ENCODE measurements at places on chromosomes 4 and X. TPM values are rescaled to one million over a fixed set of nuclear protein-coding genes. Genes with fewer than 3 reads are reported as not detected.

GRCh38 chrX:6460893-6461490 is 73.9 kb downstream of the VCX3A start:
- DNase-seq: no peak

DNA sequence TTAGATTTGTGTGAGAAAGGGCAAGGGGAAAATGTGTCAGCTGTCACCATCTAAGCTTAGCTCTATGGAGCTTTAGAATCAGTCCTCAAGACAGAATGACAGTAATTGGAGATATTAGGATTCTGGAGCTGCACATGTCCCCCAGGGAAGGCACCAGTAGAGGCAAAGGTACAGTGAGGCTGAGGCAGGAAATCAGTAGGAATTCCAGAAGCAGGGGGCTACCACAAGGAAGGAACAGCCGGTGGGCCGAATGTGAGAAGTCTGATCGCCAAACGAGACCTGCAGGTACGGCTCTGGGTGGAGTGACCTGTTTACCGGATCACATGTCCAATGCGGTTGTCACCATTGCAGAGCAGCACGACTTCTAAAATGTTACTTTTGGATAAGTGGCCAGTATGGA is 52.6 kb downstream of the RNF150 start:
- DNase-seq: no peak

DNA sequence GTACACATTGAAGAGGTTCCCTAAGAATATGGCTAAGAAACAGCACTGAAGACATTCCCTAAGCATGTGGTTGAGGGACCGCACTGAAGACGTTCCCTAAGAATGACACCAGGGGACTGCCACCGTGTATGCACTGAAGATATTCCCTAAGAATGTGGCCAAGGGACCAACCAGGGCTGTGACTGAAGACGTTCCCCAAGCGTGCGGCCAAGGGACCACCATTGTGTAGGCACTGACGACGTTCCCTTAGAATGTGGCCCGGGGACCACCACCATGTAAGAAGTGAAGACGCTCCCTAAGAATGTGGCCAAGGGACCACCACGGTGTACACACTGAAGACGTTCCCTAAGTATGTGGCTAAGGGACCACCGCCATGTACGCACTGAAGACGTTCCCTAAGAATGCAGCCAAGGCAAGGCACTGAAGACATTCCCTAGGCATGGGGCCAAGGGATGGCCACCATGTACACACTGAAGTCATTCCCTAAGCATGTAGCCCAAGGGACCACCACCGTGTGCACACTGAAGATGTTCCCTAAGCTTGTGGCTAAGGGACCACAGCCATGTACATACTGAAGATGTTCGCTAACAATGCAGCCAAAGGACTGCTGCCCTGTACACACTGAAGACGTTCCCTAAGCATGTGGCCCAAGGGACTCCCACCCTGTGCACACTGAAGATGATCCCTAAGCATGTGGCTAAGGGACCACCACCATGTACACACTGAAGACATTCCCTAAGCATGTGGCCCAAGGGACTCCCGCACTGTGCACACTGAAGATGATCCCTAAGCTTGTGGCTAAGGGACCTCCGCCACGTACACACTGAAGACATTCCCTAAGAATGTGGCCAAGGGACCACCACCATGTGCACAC is 22.0 kb downstream of the DHRSX start:
- DNase-seq: no peak

DNA sequence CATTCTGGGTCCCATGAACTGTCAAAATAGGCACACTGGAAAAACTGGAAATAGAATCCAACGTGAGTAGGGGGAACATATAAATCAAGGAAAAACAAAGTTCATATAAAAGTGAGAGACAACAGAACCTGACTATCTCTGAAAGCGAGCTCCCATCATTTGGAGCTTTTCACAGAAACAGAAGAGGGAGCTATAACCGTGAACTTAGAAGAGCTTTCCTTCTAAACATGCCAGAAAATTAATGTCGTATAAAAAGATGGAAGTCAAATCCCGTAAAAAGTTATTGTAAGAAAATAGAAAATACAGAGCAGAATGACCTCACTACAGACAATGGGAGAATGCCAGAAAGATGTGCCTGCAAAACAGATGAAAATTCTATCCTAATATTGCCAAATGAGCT is 23.9 kb upstream of the HSD17B10 start:
- no peak for DNase-seq

GRCh38 chrX:48904626-48905025 is 6.8 kb downstream of the SLC35A2 start:
- DNase-seq: no peak

GRCh38 chr4:41475402-41475801 is 62.6 kb upstream of the LIMCH1 start:
- peak; percentile 52 for DNase-seq

DNA sequence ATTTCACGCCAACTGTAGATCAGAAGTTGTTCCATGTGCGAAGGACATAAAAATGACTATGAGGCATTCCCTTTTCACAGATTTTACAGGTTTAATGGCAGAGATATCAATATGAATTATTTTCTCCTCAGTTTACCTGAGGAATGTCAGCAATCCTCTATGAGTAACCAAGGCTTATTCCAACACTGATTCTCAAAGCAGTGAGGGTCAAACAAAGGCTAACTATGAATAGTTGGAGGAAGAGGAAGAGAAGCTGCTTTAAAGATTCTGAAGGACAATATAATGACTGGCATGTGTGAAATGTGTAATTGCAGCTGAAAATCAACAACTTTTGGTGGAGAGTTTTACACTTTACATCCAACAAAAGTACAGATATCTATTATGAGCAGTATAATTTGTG is 29.1 kb downstream of the NAF1 start:
- DNase-seq: no peak

DNA sequence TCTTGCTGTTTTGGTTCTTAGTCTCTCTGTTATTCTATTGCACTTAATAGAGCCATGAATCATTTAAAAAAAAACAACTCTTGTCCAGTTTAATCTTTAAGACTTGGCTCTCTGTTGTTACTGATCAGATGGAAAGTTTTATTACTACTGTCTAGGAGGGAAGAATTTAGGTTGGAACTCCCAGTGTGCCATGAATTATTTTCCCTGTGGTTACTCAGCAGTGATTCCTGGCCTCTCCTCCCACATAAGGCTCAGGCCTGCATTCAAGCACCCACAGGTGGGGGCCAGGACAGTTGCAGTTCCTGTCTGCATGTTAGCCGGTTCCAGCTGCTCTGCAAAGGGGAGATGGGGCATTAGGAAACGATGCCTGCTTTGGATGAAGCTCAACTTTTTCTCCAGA is 29.8 kb upstream of the ESX1 start:
- DNase-seq: peak; percentile 39

- DNase-seq: no peak
Measured at GRCh38 chr4:48687313-48688051, 92.6 kb downstream of the FRYL start.

- no peak for DNase-seq
Measured at GRCh38 chr4:1784395-1784788, 8.7 kb upstream of the FGFR3 start.

- DNase-seq: no peak
Measured at GRCh38 chrX:17237146-17237545, 137.9 kb upstream of the NHS start.

- no peak for DNase-seq
Measured at GRCh38 chrX:27968878-27969277, 12.4 kb downstream of the DCAF8L1 start.

GRCh38 chr4:54658252-54659093 is 716 bp downstream of the KIT start:
- DNase-seq: no peak

DNA sequence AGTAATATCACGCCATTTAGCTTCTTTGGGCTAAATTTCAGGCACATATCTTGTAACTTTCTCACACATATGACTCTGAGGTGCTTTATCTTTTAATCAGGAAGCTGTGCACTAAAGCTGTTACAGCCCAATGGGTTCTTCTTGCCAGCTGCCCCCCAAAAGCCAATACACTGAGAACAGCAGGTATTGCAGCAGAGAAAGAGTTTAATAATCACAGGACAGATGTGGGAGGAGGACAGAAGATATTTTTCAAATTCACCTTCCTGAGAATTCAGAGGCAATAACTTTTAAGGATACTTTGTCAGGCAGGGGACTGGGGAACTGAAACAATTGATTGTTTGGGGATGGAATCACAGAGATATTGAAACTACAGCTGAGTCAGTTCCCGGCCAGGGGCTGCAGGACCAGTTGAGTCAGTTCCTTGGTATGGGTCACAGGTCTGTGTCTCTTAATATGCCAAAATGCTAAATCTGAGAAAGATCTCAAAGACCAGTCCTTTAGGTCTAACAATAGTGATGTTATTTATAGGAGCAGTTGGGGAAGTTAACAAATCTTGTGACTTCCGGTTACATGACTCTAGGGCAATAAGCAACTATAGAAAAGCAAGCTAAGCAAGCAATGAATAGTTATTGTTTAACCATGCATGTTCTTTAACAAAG is 28.1 kb downstream of the DDIT4L start:
- DNase-seq: no peak

- DNase-seq: no peak
Measured at GRCh38 chr4:42636645-42636949, 20.3 kb downstream of the ATP8A1 start.

DNA sequence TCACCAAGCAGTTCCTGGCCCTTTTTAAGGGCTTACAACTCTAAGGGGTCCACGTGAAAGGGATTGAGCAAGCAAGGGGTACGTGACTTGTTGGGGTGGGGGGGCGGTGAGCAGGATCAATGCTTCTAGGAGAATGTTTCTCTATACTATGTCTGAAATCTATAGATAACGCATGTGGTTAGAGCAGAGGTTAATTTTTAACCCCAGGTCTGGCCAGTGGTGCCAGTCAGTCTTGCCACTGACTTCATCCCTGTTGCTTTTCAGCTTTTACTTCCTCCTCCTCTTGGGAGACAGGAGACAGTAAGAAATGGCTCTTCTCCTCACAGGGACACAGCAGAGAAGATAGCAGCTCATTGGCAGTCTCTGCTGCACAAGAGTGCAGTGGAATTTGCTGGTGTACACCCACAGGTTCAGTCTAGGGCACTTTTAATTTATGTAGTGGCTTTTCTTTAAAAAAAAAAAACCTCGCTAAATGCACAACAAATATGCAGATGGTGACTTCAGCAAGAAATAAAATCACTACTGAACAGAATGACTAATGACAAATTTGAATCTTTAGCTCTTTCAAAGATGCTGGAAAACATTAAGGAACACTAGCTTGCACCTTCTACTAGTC is 190.5 kb downstream of the CCNG2 start:
- no peak for DNase-seq

GRCh38 chrX:118566359-118566758 is 70.7 kb downstream of the DOCK11 start:
- DNase-seq: no peak

- DNase-seq: no peak
Measured at GRCh38 chr4:6594826-6595355, 19.9 kb downstream of the MAN2B2 start.

DNA sequence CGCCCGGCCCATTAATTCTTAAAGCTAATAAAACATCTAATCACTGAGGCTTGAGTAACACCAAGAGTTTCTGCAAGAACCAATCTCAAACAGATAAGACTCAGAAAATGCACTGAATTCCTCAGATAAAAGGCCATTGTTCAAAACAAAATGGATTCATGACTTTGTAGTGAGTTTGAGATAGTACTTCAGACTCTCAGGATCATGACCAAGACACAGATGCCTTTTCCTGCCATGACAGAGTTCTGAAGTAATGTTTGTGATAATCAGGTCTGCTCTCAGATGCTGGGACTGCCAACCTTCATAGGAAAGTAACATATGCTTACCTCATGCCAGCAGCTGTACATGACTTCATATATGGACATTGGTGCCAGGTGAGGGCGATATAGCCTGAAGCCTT is 54.6 kb downstream of the NIPAL1 start:
- DNase-seq: no peak

The NDP gene
- 0.06 TPM for total RNA-seq

The SMR3B gene
- not detected for total RNA-seq

DNA sequence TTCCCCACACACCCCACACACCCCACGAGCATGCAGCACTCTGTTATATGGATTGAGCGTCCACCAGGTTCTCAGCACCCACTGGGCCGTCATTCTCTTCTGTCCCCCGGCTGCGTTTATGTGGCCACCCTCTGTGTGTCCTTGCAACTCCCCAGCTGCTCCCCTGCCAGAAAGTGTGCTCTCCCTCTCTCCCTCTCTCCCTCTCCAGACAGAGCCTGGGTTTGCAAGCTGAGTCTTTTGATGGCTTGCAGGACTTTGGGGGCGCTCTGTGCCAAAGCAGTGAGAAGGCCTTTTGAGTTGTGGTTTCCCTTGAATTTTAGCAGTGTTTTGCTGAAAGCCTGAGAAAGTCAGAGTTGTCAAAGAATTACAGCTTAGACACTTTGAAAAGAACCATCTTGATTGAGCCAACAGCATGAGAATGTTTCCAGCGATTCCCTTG is 173.5 kb downstream of the DCLK2 start:
- no peak for DNase-seq

GRCh38 chr4:93313197-93313596 is 515.4 kb upstream of the ATOH1 start:
- peak; percentile 4 for DNase-seq

The SERPINA7 gene
- 0.06 TPM for total RNA-seq

DNA sequence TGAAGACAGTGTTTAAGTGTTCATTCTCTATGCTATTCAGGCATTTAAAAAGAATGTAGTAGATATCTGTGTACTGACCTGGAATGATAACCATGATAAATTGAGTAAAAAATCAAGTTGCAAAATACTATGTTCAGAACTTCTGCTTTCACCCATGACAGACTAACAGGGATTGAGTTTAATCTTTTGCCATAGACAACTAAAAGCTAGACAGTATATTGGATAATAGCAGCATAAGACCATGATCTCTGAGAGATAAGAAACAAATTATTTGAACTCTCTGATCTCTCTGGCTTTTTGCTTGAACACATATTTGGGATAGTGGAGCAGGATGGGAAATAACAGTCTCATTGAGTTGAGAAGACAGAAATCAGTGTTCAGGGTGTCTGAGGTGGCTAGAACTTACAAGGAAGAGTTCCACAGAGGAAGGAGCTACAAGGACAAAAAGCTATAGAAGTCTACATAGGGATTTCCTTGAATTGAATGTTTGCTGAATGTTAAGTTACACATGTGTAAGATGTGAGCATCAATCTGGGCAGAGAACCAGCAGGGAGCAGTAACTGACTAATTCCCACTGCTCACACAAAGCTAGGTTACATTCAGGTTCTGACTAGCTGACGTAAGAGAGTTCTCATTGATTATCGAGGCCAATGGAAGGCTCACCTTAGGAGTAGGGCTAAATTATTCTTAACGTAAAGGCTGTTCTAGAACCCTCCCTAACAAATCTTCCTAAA is 60.4 kb downstream of the SLC30A9 start:
- DNase-seq: no peak

The SASH3 gene
- total RNA-seq: not detected

DNA sequence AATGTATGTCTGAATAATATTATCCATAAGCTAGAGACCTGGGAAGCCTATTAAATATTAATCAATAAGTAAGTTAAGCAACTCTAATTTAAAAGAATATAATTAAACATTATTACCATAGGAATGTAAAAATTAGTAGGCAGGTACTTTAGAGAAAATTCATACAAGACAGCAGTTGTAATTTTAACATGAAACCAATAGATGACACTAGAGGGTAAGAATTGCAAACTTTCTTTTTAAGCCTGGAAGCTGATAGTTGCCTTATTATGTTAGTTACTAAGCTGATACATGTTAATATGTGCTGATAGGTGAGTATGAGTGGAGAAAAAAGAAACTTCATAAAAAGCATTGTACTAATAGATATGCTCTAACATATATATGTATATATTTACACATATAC is 1157.4 kb downstream of the FAM133A start:
- no peak for DNase-seq
